CD4-positive, alpha-beta T cell treated with Interleukin-17A for 1 hour (primary cell): ENCODE measurements at places on chromosomes 11 and 22.

DNA sequence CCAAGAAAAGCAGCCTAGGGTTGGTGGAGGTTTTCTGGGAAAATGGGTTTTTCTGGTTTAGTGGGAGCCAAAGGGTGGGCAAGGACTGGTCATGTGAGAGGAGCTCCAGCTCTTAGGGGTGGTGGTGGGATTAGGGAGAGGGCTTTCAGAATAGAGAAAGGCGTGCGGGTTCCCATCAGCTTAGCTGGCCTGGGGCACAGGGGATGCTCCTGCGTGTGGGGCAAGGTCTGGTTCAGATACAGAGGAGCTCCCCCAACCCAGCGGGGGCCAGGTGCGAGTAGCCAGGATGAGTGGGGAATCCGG, 644 bp downstream of the TMEM134 start:
- peak; percentile 22 for DNase-seq

- no peak for DNase-seq
Observed at GRCh38 chr11:133175103-133175502, 357.2 kb downstream of the OPCML start.

- DNase-seq = no peak
Observed at GRCh38 chr11:44840521-44841251, 110.0 kb downstream of the TP53I11 start.

GRCh38 chr11:20046416-20046815, 113.9 kb downstream of the DBX1 start:
- DNase-seq = no peak

DNA sequence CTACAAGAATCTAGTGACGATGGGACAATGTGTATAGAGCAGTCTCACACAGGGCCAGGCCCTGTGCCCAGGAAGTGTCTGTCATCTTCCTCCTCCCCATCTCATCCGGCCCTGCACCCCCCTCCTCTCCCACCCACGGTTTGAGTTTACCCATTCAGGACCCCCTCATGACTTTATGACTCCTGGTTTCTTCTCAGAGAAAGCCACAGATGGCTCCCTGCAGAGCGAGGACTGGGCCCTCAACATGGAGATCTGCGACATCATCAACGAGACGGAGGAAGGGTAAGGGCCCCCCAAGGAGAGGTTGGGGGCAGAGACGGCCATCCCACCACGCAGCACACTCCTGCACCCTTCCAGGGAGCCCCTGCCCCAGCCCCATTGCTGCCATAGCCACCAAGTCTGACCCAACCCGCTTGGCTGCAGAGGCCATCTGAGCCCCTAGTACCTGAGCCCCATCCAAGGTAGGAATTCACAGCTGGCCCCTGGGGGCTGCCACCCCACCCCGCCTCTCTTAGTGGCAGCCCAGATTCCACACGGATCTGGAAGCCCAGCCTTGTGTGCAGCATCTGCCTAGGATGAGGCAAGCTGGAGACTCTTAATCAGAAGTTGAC, 18.1 kb downstream of the TOM1 start:
- DNase-seq = no peak

DNA sequence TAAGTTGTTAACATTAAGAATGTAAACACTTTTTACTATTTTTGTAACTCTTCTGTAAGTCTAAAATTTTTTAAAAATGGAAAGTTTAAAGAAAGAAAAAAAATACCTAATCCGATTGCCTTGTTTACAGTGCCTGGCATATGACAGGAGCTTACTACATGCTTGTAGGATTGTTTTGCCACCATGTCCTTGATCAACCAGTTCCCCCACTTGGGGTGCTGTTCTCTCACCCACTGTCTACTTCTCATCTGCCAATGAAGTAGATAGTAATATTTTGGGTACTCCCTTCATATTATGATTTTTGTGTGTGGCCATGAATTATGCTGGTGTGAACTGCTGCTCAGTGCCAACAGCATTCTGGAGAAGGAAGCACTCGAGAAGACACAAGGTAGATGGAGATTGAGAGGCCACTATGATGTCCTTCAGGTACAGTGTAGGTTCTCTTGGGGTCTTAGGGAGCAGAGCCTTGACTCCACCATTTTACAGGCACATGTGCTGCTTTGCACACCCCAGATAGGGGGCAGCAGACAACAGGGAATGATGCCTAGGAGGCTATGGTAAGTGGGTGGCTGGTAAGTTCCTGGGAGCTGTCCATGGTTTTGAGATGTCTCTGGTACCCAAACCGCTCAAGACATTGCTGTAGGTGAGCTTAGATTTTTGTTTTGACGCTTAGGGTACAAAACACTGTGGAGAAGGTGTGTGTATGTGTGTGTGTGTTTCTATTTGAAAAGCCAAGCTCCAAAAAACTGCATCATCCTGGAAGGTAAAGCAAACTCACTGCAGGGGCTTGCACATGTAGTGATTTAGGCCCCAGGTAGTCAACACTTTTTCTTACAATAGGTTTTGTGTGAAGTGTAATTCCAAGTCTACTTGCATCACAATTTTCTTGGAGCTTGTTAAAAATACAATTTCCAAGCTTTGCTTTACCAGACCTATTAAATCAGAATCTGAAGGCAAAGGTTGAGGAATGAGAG, 494.5 kb upstream of the LARGE1 start:
- DNase-seq = no peak

DNA sequence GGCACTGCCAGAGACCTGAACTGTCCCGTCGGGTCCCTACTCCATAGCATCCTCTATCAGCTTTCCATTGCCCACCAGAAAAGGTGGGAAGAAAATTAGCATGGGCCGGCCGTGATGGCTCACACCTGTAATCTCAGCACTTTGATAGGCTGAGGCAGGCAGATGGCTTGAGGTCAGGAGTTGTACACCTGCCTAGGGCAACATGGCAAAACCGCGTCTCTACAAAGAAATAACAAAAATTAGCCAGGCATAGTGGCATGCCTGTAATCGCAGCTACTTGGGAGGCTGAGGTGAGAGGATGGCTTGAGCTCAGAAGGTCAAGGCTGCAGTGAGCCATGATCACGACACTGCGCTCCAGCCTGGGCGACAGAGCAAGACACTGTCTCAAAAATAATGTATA, 3.5 kb downstream of the SLC25A18 start:
- DNase-seq = no peak

DNA sequence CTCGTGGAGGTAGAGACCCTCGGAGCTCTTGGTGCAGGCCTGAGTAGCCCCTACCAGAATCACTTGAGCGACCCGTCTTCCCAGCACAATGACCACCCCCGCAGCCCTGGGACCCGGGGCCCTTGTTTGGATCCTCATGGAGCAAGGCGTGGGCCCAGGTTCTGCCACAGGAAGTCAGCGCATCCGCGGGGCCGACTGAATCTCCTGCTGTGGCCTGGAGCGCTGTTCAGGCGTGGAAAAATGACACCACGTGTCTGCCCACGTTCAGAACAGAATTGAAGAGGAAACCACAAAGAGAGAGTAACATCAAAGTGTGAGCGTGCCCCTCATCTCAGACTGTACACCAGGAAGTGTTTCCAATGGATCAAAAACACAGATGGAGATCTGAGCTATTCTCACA, 1479.2 kb downstream of the TBC1D22A start:
- DNase-seq = no peak

- peak; percentile 63 for DNase-seq
Observed at GRCh38 chr11:124740277-124740882, 638 bp downstream of the NRGN start.

- DNase-seq = no peak
Observed at GRCh38 chr11:1918436-1919315, 827 bp upstream of the TNNT3 start.

- peak; percentile 87 for DNase-seq
Observed at GRCh38 chr11:118608360-118609227, 1.2 kb downstream of the PHLDB1 start.

- no peak for DNase-seq
Observed at GRCh38 chr11:93727985-93728791, 13.1 kb downstream of the TAF1D start.

GRCh38 chr11:77176996-77177395, 49.0 kb downstream of the MYO7A start:
- DNase-seq = no peak

DNA sequence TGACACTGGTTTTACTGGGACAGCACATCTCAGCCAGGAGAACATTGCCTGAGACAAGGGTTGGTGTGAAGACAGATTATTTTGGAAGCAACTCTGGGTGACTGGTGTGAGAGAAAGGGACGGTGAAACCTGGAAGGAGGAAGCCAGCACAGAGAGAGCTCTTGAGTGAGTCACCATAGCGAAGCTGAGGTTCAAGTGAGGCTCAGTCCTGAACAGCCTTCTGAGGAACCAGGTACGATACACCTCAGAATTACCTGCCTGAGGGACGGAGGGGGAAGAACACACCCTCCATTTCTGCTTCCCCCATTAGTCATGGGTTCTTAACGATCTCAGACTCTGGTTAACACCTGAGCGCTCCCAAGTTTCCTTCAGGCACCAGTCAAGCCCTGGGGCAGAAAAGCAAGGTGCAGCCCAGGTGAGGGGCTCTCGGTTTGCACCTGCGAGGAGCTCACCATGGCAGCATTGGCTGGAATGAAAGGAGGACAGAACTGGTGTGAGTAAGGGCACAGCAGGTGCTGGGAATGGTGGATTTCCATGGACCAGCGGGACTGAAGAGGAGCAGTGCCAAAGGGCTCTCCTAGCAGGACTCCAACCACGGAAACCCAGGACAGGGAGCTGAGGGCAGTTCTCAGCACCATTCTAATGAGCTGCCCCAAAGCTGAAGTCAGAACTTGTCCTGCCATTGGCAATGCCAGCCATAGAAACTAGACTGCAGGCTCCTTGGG, 459.3 kb downstream of the OPCML start:
- no peak for DNase-seq

GRCh38 chr11:115452241-115452640, 52.0 kb downstream of the CADM1 start:
- DNase-seq = no peak

DNA sequence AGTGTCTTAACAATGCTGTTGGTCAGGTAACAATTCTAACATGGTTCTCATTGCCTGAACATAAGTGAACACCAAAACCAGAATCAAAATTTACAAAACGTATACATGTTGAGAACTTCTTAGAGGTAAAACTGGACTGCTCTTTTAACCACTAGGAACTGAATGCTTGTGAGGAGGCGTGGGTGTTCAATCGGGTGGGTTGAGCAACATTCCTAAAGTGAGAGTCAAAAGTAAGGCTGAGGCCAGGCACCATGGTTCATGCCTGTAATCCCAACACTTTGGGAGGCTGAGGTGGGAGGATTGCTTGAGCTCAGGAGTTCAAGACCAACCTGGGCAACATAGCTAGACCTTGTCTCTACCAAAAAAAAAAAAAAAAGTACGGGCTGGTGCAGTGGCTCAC, 11.5 kb downstream of the PPME1 start:
- no peak for DNase-seq

DNA sequence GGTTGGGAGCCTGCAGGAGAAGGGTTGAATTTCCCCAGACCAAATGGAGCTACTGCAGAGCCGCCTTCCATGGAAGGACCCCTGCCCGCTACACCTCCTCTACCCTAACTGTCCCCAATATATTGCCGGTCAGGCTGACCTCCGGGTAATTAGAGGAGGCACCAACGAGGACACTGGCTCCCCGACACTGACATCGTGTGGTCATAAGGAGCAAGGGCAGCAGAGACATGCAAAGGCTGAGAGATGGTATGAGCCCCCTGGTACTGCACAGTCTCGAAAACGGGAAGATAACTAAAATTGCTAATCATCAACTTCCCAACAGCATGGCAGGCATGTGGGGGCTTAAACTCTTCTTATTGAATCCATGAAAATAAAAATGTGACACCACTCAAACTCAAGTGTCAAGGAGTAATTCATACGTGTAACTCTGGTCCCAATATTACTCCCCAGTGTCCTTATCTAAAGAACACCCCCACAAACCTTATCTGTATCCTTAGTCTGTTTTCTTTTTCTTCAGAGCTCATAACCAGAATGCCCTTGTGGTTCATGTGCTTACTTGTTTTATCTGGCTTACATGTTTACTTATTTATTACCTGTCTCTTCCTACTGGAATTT, 4.4 kb downstream of the CAVIN3 start:
- DNase-seq = peak; percentile 32

DNA sequence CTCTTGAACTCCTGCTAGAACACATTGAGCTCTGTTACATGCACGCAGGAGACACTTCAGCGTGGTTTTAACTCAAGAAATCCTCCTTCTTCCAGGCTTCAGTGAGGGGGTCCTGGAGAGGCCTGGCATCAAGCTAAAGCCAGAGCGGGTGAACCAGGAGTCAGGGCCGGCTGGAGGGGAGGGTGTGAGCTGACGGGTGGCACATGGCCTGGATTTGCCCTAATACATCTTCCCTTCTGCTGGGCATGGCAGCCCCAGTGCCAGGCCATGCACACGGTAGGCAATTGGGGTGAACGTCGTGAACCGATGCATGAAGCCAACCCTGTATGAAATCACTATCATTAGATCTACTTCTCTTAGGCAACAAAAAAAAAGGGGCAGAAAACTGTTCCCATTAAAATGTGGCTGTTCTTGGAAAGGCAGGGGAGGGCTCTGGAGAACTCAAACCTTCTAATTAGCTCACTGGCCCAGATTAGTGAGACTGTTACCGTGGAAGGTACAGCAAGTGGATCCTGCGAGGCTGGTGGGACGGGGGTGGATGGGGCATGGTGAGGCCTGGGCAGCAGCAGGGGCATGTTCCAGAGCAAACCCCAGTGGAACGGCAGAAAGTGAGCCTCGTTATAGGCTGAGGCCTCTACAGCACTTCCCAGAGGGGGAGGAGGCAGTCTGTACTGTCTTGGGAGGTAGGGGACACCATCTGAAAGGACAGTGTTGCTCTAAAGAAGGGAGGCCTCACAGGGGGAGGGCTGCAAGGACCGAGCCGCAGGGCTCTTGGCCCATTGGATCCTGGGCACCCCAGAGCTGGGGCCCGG, 10.6 kb downstream of the IFT27 start:
- no peak for DNase-seq

DNA sequence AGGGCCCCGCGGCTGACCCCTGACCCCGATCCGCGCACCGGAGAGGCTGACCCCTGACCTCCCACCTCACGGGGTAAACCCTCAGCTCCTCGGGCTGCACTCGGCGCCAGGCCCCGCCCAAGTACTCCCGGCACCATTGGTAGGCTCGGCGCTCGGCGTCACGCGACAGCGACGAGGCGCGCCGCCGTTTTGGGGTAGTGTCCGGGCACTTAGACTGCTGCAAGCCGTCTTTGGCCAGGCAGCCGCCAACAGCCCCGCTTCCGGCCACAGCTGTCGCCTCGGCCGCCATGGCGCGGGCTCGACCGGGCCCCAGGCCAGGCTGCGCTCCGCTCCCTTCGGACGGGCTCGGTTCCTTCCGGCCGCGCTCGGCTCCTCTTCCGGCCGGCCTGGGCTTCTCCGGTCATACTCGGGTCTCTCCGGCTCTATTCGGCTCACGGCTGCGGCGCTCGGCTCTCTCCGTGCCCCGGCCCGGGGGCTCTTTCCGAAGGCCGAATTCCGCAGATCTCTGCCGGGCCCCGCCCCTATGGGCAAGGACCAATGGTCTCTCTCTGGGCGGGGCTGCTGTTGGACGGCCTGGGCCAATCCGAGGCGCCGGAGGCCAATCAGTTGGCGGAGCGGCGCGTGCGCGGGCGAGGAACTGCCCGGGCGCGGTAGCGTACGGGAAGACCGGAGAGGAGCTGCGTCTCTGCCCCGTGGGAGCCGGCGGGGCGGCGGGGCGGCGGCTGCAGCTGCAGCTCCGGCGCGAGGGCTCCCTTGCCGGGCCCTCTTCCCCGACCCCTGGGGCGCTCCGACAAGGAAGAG, at the start of gene CHKB:
Gene CHKB (minus strand): TSS at position 357 of the 801 bp plus-strand sequence. CDS start 68 bp downstream, at position 289.
- peak; percentile 98 for DNase-seq
